Foreskin fibroblast (primary cell): ENCODE measurements at places on chromosomes 11 and 22.

DNA sequence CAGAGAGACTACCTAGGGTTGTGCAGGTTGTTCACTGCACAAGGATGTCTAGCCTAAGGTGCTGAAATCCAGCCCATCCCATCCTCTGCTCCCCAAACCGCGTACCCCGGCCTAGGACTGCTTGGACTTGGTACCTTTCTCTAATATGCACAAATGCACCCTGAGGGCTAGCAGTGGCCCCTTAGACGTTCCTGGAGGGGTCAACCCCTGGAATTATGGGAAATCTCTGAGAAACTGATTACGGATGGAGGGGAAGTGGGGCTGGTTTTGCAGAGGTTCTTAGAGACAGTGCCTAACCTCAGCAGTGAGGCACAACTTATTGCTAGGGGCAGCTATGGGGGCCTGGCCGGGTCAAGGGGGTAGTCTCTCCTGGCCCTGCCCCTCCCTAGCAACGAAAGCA, 2.5 kb downstream of the C11orf68 start:
- DNase-seq, result no peak

DNA sequence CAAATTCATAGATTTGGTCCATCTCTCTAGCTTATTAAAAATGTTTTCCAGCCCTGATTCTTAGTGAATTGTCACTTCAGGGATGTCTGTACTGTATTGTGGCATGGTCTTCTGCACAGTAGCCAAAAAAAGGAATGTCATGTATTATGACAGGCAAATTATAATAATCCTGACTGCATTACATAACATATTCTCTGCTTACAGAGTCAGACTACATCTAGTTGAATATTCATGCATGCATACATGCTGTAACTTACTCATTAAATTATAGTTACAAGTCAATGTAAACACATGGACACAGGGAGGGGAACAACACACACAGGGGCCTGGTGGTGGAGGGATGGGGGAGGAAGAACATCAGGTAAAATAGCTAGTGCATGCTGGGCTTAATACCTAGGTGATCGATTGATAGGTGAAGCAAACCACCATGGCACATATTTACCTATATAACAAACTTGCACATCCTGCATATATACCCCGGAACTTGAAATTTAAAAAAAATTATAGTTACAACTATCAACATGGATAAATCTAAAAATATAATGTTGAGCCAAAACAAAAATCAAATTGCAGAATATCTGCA, 31.5 kb upstream of the SMCO4 start:
- no peak for DNase-seq

DNA sequence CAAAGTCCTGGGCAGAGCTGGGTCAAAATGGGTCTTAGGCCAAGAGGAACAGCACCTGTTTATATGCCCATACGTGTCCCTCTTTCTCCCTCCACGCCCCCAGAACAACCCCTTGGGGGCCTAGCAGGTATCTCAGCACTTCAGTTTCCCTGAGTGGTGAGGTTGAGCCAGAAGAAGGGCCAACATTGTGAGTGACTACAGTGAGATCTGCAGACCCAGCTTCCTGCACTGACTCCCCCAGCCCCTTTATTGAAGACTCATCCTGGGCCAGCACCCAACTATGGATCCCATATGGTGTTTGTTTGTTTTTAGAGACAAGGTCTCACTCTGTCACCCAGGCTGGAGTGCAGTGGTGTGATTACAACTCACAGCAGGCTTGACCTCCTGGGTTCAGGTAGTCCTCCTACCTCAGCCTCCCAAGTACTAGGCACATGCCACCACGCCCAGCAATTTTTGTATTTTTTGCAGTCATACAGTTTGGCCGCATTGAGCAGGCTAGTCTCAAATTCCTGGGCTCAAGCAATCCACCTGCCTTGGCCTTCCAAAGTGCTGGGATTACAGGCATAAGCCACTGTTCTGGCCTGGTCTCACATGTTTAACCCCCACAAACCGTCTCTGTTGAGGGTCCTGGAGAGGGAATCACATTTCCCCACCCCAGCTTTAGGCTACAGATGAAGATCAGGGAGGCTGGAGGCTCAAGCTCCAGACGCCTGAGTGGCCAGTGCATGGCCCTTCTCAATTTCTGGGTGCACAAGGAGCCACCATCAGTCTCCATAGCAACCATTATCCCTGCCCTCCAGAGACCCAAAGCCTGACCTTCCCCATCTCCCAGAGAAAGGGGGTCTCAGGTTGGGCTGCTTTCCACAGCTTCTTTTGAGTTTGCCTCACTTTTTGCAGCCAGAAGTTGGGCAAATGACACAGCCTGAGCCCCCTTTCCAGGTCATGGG, 1.7 kb upstream of the LARGE2 start:
- no peak for DNase-seq

- DNase-seq, result no peak
These were observed 667.5 kb upstream of the CHORDC1 start for GRCh38 chr11:90890347-90890746.

GRCh38 chr11:134579724-134580609, 167.9 kb upstream of the B3GAT1 start:
- no peak for DNase-seq

DNA sequence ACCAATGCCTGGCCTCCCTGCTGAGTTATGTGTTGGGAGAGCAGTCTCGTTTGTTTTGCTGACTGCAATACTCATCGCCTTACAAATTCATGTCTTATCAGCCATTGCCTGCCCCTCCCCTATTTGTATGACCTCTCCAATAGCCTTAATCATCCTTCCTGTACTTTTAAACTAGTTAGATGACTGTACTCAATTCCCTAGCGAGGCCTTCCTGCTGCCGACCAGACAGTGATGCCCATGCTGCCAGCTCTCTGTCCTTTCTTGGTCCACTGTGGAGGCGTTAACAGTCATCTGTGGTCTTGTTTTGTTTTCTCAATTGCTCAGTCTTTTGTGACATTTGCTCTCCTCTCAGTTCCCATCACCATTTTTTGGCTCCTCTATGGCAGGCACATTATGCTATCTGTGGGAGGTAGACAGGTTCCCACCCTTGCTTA, 20.3 kb upstream of the YPEL1 start:
- DNase-seq, result peak; percentile 81

DNA sequence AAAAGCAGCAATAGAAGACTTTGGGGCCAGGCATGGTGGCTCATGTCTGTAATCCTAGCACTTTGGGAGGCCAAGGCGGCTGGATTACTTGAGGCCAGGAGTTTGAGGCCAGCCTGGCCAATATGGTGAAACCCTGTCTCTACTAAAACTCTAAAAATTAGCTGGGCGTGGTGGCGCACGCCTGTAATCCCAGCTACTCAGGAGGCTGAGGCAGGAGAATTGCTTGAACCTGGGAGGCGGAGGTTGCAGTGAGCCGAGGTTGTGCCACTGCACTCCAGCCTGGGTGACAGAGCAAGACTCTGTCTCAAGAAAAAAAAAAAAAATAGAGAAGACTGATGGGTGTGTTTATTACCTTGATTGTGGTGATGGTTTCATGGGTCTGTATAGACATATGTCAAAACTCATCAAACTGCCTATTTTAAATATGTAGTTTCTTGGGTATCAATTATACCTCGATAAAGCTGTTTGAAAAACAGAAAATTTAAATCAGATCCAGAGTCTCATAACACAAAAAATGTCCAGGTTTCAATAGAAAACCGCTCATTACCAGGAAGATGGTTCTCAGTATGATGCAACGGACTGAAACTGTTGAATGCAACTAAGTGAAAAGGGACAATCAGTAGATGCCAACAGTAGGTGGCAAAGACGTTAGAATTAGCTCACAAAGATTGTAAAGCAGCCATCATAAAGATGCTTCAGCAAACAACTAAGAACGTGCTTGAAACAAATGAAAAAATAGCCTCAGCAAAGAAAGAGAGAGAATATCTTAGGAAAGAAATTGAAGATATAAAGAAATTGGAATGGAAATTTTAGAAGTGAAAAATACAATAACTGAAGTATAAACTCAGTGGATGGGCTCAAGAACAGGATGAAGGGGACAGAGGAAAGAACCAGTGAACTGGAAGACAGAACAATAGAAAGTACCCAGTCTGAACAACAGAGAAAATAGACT, 33.1 kb upstream of the SEPTIN5 start:
- DNase-seq, result no peak

GRCh38 chr22:43153899-43154298, 2.5 kb downstream of the TSPO start:
- DNase-seq, result no peak

GRCh38 chr11:33724644-33725035, 11.6 kb downstream of the CD59 start:
- peak; percentile 62 for DNase-seq

DNA sequence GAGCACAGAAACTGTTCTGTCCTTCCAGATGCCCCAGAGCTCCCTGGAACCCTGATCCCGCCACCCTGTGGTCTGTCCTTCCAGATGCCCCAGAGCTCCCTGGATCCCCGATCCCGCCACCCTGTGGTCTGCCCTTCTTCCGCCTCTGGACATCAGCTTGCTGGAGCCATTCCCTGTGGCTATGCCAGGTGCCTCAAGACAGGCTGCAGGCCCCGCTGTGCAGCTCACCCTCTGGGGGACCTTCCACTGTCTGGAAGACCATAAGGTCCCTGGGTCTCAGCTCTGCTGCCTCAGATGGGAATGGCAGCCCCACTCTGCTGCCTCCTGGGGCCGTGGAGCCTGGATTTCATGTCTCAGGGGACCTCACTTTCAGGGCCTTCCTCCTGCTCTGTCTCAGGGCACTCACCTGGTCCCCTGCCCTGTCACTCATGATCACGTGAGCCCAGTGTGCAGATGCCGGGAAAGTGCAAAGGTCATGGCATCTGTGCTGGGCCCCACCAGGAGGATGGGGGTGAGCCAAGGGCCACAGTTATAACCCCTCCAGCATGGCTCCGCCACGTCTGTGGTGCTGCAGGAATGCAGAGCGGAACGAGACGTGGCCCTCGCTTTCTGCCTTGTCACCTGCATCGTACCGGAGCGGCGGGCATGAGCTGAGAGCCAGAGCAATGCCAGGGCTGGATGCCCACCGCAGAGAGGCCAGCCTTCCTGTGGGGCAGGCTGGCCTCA, 1520.7 kb downstream of the BRD1 start:
- no peak for DNase-seq

GRCh38 chr11:21110415-21110814, 441.0 kb downstream of the NELL1 start:
- no peak for DNase-seq

- peak; percentile 71 for DNase-seq
These were observed 13.2 kb downstream of the MYH9 start for GRCh38 chr22:36374603-36375024.

GRCh38 chr11:64107303-64107702, 58.6 kb downstream of the MACROD1 start:
- DNase-seq, result no peak

- no peak for DNase-seq
These were observed 24.1 kb upstream of the CCDC89 start for GRCh38 chr11:85709941-85710702.

GRCh38 chr11:41449483-41450050, 9.9 kb downstream of the LRRC4C start:
- DNase-seq, result no peak

- no peak for DNase-seq
These were observed 61.7 kb downstream of the PRDM11 start for GRCh38 chr11:45208135-45208534.

- peak; percentile 15 for DNase-seq
These were observed 72.4 kb upstream of the TMEM45B start for GRCh38 chr11:129743112-129743815.

- DNase-seq, result no peak
These were observed 55.7 kb downstream of the FAM168A start for GRCh38 chr11:73542175-73542574.

GRCh38 chr11:44787070-44787469, 60.3 kb downstream of the TSPAN18 start:
- no peak for DNase-seq

- no peak for DNase-seq
These were observed 6.3 kb downstream of the IGF2 start for GRCh38 chr11:2132874-2133240.

DNA sequence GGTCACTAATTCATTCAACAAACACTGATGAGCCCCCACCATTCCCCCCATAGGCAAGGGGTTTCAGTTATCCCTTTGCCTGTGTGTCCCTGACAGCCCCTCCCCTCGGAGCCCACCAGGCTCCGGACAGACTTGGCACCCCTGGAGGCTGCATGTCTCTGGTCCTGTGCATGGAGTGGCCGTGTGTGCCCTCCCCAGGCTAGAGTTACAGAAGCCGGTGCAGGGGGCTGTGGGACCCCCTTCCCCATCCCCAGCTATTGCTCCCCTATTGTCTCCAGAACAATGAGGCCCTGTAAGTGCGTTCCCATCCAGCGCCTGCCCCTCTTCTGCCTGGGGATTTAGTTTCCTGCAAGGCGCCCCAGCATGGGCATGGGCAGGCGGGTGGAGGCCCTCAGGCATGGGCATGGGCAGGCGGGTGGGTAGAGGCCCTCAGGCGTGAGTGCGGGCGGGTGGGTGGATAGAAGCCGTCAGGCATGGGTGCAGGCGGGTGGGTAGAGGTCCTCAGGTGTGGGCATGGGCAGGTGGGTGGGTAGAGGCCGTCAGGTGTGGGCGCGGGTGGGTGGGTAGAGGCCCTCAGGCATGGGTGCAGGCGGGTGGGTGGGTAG, 1.5 kb downstream of the MUC2 start:
- no peak for DNase-seq

GRCh38 chr11:80517701-80518100, 1076.9 kb upstream of the TENM4 start:
- no peak for DNase-seq

DNA sequence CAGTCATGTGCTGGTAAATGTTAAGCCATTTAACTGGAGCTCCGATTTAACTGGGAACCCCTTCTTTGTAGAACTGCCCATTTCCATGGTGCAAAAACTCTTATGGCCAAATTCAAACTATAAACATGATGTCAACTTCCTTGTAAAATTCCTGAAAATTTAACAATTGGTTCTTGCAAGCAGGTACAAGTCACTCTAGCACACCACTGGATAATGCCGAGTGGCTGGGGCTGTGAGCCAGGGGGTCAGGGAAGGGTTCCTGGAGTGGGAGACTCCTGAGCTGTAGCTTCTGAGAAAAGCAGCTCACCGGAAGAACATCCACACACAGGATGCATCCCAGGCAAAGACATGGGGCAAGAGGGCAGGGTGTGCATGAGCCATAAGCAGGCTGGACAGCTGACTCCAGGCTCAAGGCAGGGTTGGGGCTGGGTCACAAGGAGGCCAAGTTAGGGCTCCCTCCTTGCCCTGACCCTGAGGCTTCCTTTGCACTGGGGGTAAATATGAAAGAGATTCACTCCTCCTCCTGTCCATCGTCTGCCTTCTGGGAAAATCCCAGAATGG, 18.2 kb downstream of the P2RY2 start:
- no peak for DNase-seq

- DNase-seq, result no peak
These were observed 5.1 kb upstream of the CACNA1I start for GRCh38 chr22:39565414-39565944.
